ENCODE measurements at places on chromosomes 16 and 17.
A peak's percentile ranks its signal among the peaks of the same experiment; 100 is the strongest.

DNA sequence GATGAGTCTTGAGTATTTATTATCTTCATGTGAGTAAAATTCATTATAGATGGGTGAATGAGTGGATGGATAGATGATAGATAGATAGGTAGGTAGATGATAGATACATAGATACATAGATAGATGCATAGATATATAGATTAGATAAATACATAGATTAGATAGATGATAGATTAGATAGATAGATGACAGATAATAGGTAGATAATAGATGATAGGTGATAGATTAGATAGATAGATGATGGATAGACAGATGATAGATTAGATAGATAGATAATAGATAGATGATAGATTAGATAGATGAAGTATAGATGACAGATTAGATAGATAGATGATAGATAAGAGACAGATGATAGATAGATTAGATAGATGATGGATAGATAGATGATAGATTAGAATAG lies 21.8 kb upstream of the WFIKKN2 start:
- no peak for DNase-seq

DNA sequence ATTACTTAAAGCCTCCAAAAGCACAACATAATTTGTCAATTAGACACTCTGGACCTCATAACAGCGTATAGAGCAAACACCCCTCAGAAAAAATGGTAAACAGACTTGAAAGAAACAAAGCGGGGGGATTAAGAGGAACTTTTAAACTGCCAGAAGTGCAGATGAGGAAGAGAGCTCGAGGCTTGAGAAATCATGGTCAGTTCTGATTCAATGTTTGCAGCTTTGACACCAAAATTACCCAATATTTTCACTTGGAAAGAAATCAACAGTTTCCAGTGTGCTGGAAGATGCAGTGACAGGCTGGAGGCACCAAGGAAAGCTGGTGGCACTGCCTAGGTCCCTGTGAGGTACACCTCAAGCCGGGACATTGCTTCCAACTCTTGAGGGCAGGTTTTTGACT lies 180.9 kb upstream of the TOX3 start:
- no peak for DNase-seq

GRCh38 chr17:69651921-69652320 lies 237.4 kb downstream of the MAP2K6 start:
- no peak for DNase-seq

DNA sequence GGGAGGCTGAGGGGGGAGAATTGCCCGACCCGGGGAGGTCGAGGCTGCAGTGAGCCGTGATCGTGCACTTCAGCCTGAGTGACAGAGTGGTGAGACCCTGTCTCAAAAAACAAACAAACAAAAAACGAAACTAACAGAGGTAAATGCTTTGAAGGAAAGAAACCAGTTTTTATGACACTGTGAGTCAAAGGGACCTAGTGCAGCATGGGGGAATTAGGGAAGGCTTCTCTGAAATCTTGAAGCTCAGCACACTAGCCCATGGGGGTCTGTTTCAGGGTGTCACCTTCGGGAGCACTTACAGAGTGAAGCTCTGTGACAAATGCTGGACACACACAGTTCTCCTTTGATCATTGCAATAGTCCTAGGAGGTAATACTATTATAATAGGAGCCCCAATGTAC lies 16.6 kb downstream of the ITPRIPL2 start:
- DNase-seq, result no peak

DNA sequence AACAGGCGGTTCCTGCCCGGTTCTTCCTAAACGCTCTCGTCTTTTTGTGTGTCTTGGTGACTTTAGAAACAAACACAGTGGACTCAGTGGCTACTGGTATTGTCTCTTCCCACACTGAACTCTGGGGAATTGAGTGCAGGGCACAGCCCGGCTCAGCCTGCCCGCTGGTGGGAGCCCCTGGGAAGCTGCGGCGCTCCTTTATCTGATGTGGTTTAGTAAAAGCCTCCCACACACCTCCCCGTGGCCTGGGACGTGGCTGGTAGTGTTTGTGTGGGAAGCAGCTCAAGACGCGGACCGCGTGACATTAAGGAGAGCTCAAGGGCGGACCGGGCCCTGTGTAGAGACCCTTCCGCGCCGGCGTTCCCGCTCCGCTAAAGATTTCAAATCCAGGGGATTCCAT lies 55.4 kb upstream of the PVALEF start:
- no peak for DNase-seq

DNA sequence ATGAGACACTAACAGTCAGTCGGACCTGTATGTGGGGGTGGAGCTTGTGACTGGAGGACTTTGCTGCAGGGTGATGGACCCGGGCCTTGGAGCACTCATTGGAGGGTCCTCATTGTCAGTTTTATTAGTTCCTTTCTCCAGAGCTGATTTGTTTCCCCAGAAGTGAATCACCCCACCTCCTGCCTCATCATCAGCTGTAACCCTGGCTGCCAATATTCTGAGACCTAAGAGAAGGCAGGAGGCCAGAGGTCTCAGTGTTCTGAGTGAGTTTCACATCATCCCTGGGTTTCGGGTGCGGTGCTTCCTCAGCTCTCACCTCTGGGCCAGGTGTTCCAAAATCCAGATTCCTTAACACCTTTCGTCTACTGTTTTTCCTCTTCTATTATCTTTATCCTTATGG lies 49.9 kb upstream of the KIFC3 start:
- no peak for DNase-seq

DNA sequence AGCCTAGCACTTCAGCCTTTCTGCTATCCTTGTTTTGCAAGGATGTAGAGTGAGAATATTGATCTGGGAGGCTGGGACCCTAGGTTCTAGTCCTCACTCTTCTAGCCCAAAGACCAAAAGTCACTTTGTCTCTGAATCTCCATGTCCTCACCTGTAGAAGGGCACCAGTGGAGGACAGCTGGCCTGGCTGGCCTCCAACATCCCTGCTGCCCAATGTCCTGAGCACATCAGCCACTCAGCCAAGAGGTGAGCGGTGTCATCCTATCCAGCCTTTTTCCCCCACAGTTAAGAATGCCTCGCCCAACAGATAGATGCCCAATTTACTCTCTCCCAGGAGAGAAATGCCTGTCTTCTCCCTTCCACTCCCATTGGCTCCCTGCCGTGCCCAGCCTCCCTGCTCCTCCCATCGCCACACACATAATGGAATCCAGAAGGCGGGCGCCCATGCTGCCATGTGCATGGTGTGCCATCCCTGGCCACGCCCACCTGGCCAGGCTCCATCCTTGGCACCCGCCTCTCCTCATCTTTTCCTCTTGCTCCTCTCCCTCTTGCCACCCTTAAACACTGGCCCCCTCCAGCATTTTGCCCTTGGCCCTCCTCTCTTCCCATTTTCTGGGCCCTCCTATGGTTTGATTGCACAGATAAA lies 157.3 kb upstream of the SDK2 start:
- DNase-seq, result no peak

GRCh38 chr17:79075446-79075750 lies 774 bp downstream of the ENGASE start:
- DNase-seq, result peak; percentile 19

DNA sequence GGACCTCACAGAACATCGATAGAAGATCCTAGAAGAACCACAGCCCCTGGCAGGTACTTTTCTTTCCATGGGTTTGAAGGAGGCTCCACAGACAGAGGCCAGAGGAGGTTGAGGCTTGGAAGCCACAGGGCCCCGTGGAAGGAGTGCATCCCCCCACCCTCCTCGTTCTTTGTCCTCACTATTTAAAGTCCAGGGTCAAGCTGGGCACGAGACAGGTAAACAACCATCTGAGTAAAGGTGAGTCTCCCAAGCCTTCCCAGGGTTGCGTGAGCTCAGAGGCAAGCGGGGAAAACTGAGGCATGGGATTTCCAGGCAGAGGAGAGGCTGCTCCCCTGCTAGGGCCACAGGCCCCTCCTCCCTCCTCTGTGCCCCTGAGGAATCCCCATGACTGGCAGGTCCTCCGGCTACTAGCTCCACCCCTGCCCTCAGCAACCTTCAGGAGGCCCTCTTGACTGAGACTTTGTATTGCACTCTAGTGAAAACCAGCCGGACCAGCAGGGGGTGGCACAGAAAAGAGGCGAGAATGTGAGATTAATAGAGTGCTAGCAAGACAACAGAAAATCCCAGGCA lies 927 bp upstream of the SULT1A2 start:
- no peak for DNase-seq

GRCh38 chr16:88976366-88977017 lies 515 bp downstream of the CBFA2T3 start:
- DNase-seq, result peak; percentile 43

- DNase-seq, result no peak
Measured at GRCh38 chr17:51526507-51526906, 266.2 kb downstream of the UTP18 start.

- DNase-seq, result peak; percentile 73
Measured at GRCh38 chr16:85556456-85557082, 56.6 kb upstream of the GSE1 start.

- no peak for DNase-seq
Measured at GRCh38 chr17:51508048-51508447, 247.7 kb downstream of the UTP18 start.

- DNase-seq, result no peak
Measured at GRCh38 chr16:50102051-50102746, 36.4 kb downstream of the HEATR3 start.

DNA sequence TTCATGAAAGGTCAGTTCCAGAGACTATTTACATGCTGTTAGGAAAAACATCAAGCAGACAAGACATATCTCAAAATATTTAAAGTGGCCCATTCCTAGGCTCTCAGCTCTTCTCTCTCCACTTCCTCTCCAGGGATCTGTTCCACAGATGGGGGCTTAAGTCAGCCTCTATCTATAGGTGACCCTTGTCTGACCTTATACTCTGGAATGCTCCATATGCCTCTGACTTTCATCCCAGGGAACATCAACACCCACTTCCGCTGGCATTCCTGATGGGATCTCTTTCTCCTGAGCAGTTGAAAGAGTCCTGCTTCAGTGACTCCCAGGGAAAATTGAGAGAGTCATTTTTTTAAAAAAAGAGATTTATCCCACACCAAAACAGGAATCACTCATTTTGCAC lies 11.5 kb upstream of the WIPI1 start:
- no peak for DNase-seq

GRCh38 chr17:76383546-76384221 lies 725 bp upstream of the SPHK1 start:
- peak; percentile 42 for DNase-seq

- no peak for DNase-seq
Measured at GRCh38 chr16:31202414-31203375, at the start of gene PYCARD. TSS of gene PYCARD (minus strand) at chr16:31202760. CDS start at chr16:31202690, 70 bp downstream.

GRCh38 chr16:81798311-81799137 lies 19.4 kb downstream of the PLCG2 start:
- DNase-seq, result peak; percentile 88

- DNase-seq, result no peak
Measured at GRCh38 chr16:82481455-82481854, 145.3 kb upstream of the CDH13 start.

GRCh38 chr17:39595294-39595693 lies 12.4 kb downstream of the NEUROD2 start:
- no peak for DNase-seq

DNA sequence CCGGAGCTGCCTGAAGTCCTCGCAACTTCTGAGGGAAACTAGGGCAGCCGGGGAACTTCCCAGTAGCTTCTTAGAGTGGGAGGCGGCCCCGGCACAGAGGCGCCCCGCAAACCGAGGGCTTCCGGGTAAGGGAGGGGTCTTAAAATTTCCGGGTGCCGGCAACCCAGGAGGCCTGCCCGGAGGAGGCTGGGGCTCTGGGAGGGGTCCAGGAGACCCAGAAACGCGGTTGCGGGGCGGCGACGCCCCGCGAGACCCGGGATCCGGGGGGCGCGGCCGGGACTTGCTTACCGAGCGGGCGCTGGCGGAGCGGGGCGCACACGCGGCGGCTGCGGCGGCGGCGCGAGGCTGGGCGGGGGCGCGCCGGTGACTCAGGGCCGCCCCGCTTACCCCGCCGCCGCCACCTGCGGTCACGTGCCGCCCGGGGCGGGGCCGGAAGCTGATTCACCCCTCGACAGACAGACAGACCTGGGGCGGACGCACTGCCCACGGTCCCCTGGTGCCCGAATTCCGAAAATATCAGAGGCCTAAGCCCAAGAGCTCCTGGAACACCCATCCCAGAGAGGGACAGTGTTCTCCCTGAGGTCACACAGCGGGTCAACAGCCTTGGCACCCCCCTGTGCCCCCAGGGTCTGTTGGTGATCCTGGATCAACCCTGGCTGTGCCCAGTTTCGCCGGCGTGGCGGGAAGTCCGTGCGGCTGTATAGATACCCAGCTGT lies at the start of gene FAM83G:
FAM83G (minus strand) TSS at position 344 of the 716 bp plus-strand sequence. CDS start 723 bp downstream, outside the sequence.
- peak; percentile 68 for DNase-seq

DNA sequence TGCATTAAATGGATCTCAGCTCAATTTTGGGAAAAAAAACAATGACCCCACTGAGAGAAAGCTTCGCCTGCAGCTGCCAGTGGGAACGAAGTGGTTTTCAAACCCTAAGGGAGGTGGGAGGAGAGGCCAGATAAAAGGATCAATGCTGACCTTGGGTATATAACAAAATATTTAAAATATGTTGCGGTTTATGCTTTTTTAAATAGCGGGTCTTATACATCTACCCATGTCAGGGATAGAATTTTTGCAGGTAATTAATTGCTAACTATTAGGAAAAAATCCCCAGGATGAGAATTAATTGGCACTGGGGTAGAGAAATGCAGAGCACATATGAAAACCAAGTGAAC lies 10.9 kb upstream of the FOXF1 start:
- no peak for DNase-seq

- no peak for DNase-seq
Measured at GRCh38 chr16:84357191-84357651, 11.1 kb upstream of the ATP2C2 start.

DNA sequence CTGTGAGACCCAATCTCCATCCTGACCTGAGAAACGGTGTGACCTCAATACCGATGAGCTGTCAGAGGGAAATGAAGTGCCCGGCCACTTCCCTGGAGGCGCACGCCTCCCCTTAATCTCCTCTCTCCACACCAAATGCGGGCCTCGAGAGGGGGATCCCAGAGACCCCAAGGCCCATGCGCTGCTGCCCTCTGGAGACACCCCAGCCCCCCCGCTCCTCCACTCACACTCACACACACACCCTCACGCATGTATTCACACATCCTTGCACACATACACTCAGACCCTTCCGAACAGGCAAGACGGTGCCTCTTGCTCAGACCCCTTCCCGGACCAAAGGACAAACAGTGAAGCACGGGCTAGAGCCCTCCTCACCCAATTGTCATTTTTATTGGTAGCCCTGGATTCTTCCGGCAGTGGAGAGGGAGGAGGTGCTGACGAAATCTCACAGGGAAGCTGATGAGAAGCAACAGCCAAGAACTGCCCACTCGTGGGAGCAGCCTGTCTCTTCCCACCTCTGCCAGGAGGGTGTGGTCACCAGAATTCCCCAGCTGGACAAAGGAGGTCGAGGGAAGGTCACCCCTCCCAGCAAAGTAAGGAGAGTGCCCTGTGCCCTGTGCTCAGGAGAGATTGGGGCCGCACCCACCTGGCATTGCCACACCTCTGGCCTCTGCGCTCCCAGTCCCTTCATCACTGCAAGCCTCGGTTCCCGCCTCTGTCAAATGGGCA lies 136.0 kb upstream of the TNRC6C start:
- no peak for DNase-seq

- no peak for DNase-seq
Measured at GRCh38 chr16:56999409-57000270, 10.3 kb downstream of the NLRC5 start.

- no peak for DNase-seq
Measured at GRCh38 chr17:34312080-34312479, 7.2 kb upstream of the CCL8 start.
